Activated T-cell treated with anti-CD3 and anti-CD28 coated beads, Interleukin-2, amount 50 U/mL, for 72 hours (primary cell): ENCODE measurements at places on chromosomes 1 and 21. TPM values are rescaled to one million over a fixed set of nuclear protein-coding genes. Genes with fewer than 3 reads are reported as not detected.

- DNase-seq, result no peak
Observed at GRCh38 chr1:2560299-2561073, 4.3 kb downstream of the TNFRSF14 start.

PADI4 gene
- 1.9 TPM for total RNA-seq

DNA sequence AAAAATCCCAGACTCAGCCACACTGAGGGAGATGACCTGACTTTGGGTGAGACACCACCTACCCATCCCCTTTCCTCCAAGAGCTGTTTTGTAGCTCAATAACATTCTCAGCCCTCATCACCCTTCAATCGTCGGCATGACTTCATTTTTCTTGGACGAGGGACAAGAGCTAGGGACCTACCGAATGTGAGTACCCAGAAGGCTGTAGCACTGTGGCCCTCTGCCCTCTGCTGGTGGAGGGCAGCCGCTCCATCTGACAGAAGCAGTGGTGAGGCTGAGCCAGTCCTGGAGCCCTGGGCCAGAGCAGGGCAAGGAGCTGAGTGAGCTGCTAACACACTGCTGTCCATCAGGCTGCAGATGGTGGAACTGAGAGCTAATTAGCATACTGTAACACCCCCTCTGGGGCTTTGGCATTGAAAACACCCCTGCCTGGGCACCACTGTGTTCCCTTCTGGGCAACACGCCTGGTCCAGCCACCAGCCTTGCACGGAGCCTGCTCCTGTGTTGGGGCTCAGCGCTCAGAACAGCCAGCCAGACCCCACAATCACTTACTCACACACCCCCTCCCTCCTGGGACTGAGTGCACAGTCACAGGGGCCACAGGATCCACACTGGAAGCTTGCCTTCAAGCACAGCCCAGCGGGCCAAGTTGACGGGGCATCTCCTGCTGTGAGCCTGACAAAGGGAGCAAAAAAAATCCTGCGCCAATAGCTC, 18.3 kb upstream of the ALPL start:
- DNase-seq, result peak; percentile 34

DNA sequence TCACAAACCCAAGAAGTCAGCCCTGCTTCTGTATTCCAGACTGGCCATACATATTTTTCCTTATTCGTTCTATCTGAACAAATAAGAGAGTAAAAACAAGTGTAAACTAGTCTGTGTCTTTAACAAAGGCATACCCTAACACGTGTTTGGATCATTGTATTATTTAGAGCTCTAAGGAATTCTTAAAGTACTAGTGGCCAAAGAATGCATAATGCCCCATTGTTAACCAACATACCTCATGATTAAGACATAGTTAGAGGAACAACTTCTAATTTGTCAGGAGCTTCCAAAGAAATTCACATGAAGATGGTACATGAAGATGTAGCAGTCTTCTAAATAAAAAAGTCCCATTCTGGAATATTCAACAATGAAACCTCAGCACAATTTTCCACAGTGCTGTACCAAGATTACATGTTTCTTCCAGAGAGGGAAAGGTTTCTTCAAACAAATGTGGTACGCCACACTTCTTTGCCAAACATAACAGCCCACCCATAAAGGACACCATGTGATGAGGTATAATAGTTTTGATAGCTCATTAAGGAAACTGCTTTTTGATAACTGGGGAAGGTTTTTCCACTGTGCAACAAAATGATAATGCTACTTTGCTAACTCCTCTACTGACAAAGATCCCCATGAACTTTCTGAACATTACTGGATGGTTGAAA, 5.0 kb downstream of the PALMD start:
- no peak for DNase-seq

- DNase-seq, result no peak
Observed at GRCh38 chr1:79197421-79197820, 190.9 kb upstream of the ADGRL4 start.

CAMK1G gene
- 0.43 TPM for total RNA-seq

- peak; percentile 17 for DNase-seq
Observed at GRCh38 chr1:36359911-36360550, 25.7 kb downstream of the STK40 start.

GRCh38 chr1:47764461-47765046, 232.6 kb downstream of the TRABD2B start:
- DNase-seq, result no peak

DNA sequence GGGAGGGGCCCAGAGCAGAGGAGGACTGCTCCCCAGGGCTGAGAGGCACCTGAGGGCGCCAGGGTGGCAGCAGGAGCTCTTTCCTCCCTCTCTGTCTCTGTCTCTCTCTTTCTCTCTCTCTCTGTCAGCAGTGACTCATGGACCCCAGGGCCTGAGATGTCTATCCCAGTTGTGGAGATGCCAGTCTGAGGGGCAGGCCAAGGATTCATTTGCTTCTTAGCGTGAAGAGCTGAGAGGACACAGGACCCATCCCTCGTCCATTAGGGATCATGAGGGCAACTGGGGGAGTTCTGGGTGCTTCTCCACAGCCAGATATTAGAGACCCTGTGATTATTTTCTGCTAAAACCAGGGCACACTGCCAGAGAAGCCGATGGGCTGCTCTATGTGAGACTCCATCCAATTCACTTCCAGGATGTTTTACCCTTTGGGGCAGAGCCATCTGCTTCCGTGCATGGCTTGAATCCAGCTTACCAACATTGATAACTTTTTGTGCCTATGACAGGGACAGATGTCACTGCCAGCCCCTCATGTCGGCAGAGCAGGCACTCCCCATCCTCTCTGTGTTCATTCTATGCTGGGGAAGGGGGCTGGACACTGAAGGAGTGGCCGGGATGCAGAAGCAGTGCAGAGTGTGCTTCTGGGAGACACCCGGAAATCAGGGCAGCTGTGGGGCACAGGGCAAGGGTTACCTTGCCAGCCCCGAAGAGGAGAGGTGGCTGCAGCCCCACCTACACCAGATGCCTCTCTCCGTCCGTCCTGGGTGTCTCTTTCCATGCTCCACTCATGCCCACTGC, 4.1 kb upstream of the PCBP3 start:
- DNase-seq, result no peak

GNAT2 gene
- 0.23 TPM for total RNA-seq

- DNase-seq, result no peak
Observed at GRCh38 chr1:168960595-168960994, 145.9 kb upstream of the ATP1B1 start.

DNA sequence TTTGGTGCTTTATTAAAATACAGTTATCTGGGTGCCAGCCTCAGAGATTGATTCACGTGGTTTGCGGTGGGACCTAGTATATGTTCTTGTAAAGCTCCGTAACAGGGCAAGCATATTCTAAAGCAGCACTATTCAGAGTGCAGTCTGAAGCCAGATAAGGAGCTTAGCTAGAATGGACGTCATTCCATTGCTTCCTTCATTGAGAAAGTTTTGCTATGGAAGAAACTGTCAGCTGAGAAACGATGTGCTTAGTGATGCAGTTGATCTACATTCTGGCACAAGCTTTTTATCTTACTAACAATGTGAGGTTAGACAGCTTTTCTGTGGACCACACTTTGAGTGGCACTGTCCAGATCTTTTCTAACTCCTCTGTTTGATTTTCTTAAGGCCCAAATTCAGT, 26.2 kb downstream of the SLC44A3 start:
- DNase-seq, result no peak

MYOG gene
- not detected for total RNA-seq

DNA sequence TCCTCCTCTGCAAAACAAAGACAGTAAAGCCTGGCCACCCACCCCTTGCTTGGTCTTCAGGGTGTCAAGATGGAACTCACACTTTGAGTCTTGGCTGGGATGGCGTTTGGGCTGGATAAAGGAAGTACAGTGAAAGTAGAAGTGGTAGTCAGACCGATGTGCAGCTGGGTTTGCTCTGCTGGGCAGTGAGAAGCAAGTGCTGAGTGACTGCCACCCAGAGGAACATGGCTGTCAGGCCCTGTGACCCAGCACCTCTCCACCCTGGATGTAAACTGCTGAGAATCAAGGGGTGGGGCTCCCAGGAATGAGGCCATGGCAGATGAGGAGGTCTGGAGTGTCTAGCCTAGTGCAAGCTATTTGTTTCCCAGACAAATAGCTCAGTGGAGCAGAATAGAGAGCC, 51.2 kb downstream of the POFUT2 start:
- no peak for DNase-seq

TTC34 gene
- 0.43 TPM for total RNA-seq

- DNase-seq, result no peak
Observed at GRCh38 chr1:117970252-117970651, 40.7 kb downstream of the WDR3 start.

DNA sequence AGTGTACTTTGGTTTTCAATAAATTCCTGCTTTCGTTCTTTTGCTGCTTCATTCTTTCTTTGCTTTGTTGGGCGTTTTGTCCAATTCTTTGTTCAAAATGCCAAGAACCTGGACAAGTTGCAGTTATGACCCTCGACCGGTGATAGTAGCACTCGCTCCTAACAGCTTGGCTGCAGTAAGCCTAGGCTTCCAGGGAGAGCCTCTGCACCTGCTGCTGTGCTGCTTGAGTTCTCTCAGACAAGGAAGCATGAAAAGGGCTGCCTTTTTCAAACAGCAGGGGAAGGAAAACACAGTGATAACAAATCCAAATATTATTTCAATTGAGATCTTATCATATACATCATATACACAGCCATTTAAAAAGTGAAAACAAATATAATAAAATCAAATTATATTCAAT, 12.8 kb upstream of the RIPK4 start:
- no peak for DNase-seq

- no peak for DNase-seq
Observed at GRCh38 chr1:12038356-12039163, 19.3 kb downstream of the MIIP start.

DNA sequence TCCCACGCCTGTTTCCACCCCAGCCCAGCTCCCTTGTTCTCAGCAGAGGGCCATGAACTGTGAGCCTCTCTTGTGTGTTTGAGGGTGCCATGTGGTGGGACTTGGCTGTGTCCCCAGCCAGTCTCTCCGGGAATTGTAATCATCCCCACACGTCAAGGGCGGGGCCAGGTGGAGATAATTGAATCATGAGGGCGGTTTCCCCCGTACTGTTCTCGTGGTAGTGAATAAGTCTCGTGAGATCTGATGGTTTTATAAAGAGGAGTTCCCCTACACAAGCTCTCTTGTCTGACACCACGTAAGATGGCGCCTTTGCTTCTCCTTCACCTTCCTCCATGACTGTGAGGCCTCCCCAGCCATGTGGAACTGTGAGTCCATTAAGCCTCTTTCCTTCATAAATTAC, 57.2 kb upstream of the COL6A2 start:
- DNase-seq, result no peak

GRCh38 chr1:112703706-112704105, 3.2 kb downstream of the RHOC start:
- no peak for DNase-seq

GRCh38 chr1:116167625-116168276, 56.6 kb downstream of the MAB21L3 start:
- DNase-seq, result no peak

DNA sequence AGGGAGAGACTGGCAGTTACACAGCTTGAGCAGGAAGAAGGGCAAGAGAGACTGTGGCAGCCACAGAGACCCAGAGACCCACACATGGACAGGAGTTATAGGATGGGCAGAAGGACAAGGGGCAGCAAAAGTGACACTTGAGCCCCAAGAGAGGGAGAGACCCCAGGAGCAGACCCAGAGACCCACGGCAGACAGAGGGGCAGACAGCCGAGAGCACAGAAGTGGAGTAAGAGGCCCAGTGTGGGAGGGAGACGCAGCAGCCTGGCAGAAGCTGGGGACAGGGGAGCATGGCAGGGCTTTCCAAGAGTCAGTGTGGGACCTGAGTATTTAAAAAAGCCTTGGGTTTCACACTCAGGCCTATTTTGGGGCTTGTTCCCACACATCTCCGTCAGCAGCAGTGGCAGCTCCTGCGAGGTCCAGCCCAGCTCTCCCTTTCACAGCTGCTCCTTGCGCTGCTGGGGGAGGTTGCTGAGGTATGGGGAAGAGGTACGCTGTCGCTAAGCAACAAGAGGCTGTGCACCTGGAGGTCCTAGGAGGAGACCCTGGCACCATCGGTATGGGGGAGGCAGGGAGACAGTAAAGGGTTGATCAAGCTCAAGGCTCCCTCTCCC, 9.0 kb upstream of the MEF2D start:
- DNase-seq, result no peak

DNA sequence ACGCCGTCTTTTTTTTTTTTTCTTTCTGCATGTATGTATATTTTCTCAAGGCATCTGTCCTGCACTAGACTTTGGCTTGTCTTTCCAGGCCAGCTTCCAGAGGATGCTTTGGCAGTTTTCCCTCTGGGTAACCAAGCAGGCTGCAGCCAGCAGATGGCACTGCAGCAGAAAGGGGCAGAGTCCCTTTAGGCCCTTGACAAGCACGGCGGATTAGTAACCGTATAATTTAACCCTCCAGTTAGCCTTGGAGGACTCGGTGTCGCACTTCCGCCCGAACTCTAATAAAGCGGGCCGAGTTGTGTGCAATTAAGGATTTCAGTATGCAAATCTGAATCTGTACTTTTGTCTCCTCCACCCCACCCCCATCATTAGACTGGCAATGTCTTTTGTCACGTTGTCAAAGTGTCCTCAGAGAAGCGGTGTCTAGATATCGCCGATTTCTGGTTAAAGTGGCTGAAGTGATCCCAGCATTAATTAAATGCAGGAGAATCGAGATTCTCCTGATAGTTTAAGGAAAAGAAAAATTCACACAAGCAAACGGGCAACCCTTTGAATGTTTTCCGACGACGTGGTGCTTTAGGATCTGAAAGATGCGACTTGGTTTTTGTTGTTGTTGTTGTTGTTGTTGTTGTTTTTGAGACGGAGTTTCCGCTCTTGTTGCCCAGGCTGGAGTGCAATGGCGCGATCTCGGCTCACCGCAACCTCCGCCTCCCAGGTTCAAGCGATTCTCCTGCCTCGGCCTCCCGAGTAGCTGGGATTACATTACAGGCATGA, 1.1 kb upstream of the TMEM167B start:
- peak; percentile 64 for DNase-seq

- no peak for DNase-seq
Observed at GRCh38 chr1:98969798-98970490, 34.7 kb downstream of the PLPPR5 start.

GRCh38 chr1:163442895-163443294, 121.1 kb downstream of the NUF2 start:
- DNase-seq, result no peak

DNA sequence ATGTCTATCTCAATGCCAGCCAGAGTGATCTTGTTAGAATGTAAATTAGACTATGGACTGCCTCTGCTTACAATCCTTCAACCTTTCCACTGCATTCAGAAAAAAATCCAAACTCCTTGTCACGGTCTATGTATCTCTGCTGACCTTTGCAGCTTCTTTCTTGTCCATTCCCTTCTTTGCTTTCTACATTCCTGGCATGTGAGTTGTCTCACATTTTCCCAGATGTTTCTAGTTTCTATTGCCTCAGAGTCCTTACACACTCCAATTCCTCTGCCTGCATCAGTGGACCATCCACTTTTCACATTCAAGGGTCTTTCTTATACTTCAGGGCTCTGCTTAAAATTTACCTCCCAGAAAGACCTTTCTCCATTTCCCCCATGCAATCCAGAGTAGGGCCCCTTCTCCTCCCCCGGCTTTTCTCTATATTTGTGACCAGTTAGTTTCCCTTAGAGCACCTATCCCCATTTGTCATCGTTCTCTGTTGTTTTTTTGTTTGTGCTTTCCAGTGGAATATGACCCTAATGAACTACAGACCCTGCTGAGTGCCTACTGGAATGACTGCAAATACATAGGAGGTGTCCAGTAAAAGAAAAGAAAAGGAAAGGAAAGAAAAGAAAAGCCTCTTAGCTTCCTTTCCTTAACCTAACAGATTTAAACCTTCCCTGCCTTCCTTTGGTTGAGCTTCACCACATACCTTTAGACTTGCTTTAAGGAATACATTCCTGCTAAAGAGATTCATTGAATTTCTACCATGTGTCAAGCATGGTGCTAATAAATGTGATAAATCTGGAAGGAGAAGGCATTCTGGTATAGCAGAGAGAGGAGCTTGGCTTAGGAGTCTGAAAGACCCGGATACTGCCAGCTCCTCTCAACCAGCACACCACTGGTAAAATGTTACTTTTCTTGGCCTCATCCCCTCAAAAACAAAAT, 102.0 kb downstream of the DIRAS3 start:
- DNase-seq, result no peak
